ENCODE measurements at places on chromosomes 5 and 9.

DNA sequence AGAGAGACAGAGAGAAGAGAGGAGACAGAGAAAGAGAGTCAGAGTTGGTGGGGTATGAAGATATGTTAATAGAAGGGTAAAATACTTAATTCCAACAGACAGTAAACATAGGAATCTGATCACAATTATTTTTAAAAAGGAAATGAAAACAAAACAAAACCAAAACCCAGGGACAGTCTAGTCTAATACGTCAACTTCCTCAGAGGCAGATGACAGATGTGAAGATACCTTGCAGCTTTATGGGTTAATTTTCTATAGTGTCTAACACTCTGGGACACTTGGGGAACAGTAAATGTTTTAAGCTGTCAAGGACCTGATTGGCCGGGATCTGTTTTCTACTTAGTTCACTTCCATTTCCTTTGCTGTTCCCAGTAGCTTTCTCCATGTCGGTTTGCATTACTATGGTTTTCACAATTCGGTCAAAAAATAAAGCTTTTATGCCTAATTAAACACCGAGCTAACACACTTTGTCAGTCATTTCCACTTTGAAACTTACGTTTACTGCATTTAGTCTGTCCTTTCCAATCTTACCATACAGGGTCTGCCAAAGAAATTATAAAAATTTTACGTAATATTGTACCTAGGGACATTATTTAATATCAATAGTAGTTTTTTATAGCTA, 216.5 kb downstream of the MCTP1 start:
- no peak for DNase-seq

GRCh38 chr5:8908055-8908683, 637.7 kb downstream of the SEMA5A start:
- DNase-seq = no peak

DNA sequence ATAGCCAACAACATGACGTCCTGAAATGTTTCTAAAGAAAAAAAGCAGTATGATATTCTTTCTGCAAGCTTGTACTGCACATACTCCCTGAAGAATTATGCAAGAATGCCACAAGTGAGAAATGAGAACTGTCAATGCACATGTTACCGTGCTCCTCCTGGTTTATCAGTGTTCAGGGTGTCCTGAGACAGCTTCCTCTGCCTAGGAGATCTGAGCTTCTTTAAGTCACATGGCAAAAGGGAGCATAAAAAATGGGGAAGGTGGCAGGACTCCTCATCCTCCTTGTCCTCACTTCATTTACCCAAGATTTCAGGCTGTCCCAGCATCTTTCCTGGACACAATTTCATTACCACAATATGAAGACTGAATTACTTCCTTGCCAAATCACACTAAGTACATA, 238.2 kb downstream of the GLIS3 start:
- no peak for DNase-seq

DNA sequence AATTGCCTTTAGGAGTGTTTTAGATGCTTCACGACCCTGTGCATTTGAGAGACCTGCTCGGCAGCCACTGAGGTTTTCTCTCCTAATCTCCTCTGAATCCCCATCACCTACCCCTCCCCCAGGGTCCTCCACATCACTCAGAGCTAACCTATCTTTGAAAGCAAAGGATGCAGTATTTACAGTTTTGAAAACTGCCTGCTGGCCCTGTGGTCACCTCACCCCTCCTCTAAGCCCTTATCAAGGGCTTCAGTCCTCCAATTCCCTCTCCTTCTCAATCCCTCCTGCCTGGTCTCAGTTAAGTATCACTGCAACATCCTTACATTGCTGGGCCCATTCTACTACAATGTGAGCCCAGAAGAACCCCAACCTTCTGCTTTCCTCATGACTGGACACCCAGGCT, 4.6 kb downstream of the RPP25L start:
- DNase-seq = no peak

GRCh38 chr5:171573021-171573420, 153.6 kb downstream of the FGF18 start:
- no peak for DNase-seq

All from T-cell (primary cell).